ENCODE measurements at places on chromosomes 7 and 10.

DNA sequence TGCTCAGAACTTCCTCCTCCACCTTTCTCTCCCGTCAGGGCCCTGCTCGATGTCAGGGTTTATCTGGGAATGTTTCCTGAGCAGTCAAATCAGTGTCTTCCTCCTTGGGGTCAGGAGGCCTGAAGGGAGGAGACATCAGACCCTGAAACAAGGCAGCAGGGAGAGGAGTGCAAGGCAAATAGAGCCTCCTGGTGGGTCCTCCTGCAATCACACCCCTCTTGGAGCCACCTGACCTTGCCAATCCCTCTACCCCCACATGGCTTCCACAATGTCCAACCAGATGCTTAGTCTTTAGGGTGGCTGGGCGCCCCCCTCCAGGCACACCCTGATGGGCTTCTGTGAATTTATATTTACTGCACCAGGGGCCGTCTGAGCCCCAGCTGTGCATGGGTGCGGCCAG is 12.2 kb downstream of the GPR26 start:
- no peak for DNase-seq

DNA sequence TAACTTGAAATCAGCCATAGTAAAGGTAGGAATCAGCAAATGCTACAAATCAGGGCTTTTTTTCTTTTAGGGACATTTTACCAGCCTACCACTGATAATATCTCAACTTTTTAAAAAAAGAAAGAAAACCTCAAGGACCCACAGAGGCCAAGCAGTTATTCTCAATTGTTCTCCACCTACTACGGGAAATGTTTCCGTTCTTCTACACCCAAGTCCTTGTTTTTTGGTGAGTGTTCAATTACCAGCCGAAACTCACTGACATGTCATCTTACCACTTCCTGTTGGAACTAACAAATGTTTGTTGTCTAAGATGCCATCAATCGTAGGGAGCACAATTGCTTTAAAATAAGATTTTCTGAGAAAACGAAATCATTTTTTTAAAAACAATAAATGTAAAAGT is 50.2 kb upstream of the CDK1 start:
- no peak for DNase-seq

DNA sequence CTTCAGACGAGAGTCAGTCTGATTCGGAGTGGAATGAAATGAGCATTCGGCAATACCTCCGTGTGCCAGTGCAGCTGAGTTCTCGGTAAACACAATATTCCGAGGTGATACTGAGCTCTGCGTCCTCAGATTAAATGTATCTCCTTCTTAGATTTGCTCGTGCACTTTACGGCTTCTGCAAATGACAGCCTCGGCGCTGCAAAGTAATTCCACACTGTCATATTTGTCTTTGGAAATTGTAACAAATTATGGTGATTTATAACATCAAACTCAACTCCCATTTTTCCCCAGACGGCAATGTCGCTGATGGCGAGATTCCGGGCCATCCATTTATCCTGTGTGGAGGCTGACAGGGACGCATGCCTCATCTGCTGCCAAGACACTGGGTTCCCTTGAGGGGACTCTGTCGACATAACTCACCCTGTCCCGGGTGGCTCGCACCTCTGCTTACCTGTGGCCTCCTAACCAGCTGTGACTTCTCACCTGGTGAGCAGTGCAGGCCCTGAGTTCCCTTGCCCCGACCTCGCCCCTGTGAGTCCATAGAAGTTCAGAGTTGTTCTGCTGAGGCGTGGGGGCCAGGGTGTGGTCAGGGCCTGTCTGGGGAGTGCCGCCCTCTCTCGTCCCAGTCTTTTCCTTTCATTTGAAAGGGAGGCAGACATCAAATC is 201.9 kb downstream of the ADARB2 start:
- DNase-seq: no peak

DNA sequence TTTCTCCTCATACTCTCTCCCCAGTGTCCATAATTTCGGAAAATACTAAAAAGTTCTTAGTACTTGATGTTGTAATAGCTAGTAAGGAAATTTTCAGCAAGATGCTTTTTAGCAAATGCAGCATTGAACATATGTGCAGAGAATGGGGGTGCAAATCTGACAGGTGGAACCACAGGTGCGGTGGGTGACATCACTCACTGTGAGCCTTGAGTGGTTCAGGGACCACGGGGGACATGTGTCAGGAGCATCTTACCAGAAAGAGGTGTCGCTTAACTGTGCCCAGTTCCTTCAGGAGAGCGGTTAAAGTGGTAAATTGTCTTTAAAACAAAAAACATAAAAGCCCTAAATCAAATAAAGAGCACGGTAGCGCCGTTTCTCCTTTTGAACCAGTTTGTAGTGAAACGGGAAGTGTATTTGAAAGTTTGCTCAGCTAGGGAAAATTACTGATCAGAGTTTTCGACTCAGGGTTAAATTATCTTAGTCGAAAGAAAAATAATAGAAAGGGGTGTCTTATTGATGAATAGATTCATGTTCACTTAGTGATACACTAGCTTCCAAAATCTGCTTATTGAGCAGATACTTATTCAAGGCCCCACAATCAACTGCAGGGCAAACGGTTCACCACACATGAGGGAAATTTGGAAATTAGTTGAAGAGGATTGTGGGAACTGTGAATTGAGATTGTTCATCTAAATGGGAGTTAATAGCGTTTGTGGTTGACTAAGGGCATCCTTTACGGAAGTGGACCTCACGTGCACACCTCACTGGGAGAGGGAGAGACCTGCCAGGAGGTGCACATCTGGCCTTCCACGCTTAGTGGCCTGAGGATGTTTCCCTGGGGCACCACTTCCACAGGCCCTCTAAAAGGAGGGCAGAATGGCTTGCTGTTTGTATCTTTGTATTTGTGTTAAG is 12.7 kb downstream of the CUL1 start:
- DNase-seq: no peak

DNA sequence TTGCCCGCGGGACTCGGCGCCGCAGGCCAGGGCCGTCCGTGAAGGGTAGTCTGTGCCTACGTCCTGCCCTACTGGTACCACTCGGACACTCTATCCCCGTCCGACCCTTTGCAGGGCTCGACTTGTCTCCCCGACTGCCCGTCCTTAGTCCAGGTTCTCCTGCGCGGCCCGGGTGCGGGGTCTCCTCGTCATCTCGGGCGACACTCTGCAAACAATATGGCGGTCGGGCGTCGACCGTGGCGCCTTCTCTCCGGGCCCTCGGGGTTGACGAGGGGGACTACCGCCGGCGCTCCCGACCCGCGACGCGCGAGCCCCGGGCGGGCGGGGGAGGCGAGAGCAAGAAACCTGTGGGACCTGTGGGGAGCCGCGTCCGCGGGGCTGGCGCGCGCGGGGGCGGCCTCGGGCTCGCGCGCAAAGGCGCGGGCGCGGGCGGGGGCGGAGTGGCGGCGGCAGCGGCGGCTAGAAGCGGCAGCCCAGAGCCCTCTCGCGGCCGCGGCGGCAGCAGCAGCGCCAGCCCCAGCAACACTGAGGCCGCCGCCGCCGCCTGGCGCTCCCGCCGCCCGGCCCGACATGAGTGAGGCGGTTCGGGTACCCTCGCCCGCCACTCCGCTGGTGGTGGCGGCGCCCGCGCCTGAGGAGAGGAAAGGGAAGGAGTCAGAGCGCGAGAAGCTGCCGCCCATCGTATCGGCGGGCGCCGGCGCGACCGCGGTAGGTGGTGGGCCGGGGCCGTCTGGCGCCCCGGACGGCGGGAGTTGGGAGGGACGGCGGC is at the start of gene HECTD2:
TSS of gene HECTD2 (plus strand) at position 476 of the 769 bp plus-strand sequence. CDS start at position 571, 95 bp downstream.
- DNase-seq: peak; percentile 87

DNA sequence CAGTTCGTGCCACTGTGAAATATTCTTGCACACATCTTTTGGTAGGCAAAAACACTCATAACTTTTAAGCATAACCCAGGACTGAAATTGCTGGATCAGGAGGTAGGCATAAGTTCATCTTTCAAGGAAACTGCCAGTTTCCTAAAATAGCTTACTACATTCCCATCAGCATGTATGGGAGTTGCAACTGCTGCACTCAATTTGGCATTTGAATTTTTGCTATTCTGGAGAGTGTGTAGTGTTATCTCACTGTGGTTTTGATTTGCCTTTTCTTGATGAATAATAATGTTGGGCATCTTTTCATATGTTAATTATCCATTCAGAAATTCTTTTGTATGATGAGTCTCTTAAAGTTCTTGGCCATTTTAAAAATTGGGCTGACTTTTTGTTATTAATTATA is 95.2 kb downstream of the ORC5 start:
- DNase-seq: no peak

DNA sequence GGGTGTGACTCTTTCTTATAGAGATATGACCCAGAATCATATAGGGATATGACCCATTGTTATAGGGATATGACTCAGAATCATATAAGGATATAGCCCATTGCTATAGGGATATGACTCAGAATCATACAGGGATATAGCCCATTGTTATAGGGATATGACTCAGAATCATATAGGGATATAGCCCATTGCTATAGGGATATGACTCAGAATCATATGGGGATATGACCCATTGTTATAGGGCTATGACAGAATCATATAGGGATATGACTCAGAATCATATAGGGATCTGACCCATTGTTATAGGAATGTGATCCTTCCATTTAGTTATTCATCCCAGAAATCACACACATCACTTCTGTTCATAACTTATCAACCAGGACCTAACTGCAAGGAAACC is 312.2 kb upstream of the ADARB2 start:
- DNase-seq: no peak

DNA sequence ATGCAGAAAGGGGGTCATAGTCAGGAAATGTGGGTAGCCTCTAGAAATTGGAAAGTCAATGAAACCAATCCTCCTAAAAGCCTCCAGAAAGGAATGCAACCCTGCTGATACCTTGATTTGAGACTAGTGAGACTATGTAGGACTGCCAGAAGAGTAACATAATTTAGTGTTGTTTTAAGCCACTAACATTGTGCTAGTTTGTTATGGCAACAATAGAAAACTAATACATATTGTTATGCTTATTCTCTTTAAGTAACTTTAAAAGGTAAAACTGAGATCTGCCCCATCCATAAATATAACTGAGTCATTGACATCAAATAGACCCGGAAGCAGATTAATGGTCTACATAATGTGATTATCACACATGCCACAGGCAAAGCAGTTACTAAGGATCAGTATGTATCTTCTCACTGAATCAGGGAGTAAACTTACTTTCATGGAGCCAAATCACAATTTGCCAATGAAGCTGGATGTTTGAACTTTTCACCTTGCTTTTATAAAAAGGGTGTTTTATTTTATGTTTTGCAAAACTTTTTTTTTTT is 146.4 kb upstream of the TMEM106B start:
- no peak for DNase-seq

GRCh38 chr7:73557397-73558257 is at the start of gene BCL7B:
BCL7B (minus strand) TSS chr7:73557690; CDS start chr7:73557578, 112 bp downstream.
- DNase-seq: peak; percentile 86

- DNase-seq: no peak
Observed at GRCh38 chr7:80478683-80479082, 33.2 kb downstream of the GNAT3 start.

DNA sequence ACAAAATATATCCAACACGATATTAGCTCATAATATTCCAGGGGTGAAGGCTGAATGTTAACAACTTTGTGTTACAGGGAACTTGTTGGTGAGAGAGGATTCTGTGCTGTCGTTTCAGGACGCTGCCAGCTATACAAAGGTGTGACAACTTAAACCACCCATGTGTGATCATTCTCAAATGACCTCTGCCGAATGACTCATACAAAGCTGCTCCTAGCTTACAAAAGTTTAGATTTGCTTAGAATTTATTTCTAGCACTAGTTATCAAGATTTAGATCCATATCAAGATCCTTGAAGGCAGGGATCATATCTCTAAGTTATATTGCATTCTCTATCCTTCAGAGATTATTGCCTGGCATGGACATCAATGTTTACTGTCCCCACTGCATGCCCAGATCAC is 65.3 kb downstream of the COBL start:
- no peak for DNase-seq

- DNase-seq: no peak
Observed at GRCh38 chr10:105026566-105026965, 385.5 kb downstream of the SORCS3 start.

- no peak for DNase-seq
Observed at GRCh38 chr10:127415901-127416581, 133.1 kb upstream of the NPS start.

DNA sequence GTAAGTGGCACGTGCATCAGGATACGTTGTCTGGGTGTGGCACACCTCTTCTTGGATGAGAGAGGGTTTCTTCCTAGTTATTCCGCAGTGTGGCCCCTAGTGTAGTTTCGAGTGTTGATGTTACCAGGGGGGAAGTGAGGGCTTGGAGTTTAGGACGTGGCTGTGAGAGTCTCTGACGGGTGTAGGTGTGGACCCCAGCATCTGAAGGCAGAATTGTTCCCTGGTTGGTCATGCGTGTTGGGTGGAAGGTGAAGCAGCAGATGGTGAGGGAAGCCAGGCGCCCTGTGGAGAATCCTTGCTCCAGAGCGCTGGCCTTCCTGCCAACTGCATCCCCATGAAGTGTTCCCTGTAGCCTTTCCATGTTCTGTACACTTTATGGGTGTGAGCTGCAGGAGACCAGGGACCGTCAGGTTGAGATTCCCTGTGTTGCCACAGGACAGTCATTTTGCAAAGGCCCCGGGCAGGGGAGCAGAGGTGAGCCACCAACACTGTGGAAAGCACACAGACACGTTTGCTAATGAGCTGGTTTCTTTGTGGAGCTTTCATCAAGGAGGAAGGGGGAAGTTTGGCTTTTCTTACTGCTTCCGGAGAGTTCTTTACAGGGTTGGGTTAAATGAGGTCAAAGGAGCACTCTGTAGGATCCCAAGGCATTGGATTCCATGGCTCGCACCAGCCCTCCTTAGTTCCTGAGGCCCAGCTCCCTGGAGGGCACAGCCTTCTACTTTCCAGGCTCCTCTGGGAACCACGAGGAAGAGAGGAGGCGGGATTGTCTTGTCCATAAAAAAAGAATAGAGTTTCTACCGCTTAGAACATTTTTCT is 32.0 kb downstream of the TSPAN14 start:
- peak; percentile 42 for DNase-seq

GRCh38 chr10:93501650-93502049 is 5.2 kb downstream of the CEP55 start:
- DNase-seq: no peak

- DNase-seq: no peak
Observed at GRCh38 chr7:162632-163297, 29.6 kb upstream of the FAM20C start.

DNA sequence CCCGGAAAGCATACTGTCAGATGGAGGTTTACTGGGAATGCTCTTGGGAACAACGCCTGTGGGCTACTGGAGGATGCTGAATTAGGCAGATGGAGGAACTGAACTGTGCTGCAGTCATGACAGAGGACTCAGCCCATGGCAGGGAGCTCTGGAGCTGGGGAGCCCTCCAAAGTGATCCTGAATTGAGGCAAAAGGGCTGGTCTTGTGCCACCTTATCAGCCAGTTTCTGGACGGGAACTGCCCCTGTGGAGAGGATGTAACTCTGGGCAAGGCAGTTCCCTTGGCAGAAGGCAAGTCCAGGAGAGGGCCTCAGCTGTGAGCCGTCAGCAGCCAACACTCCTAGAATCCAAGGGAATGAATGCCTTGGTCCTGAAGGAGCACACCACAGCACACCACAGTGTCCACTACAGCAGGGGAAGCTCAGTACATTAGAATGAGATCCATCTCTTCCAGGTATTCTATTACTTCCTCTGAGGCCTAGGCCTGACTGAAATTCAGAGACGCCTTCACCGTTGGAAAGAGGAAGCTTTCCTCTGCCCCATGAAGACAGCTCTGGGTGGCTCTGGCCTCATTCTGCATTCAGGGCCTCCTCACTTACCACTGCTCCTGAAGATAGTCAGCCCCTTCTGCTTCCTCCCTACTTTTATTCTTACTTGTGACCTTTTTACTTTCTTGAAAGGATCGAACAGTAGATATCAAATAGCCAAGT is 139.6 kb upstream of the GPR26 start:
- no peak for DNase-seq

- DNase-seq: no peak
Observed at GRCh38 chr7:25119102-25119501, 6.0 kb downstream of the CYCS start.

Measured in activated T-cell treated with anti-CD3 and anti-CD28 coated beads, Interleukin-2, amount 50 U/mL, for 1 hour (primary cell).